ENCODE measurements at places on chromosomes 11 and 22. TPM values are rescaled to one million over a fixed set of nuclear protein-coding genes. Genes with fewer than 3 reads are reported as not detected.

DNA sequence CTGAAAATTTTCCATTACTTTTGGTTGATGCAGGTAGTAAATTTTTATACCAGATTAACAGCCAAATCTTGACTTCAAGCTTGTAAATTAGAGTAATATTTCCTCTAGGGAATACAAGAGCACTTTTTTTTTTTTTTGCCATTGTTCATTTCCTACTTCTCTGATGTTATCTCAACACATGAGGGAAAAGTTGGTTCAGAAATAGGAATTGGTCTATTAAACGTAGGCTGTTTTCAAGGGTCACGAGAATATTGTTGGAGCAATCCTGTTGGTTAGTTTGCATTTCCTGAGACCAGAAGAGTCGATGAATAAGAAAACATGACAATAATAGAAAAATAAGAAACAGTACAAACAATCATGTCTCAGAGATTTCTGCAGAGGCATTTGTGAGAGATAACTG lies 453.9 kb upstream of the CCDC179 start:
- H3K27me3 ChIP-seq, result no peaks in the 10 kb centered on the region
- H3K27ac ChIP-seq, result no peak overlapping the region
- H3K4me1 ChIP-seq, result no peaks in the 10 kb centered on the region
- H3K36me3 ChIP-seq, result no peaks in the 10 kb centered on the region
- DNase-seq, result no peak

GLYAT gene
- not detected for total RNA-seq

OR51B5 gene
- not detected for total RNA-seq

FREY1 gene
- not detected for total RNA-seq

KRTAP5-11 gene
- not detected for total RNA-seq

Data from heart right ventricle (tissue), 16 donors.